OCI-M1 (cell line): ENCODE measurements at places on chromosomes 7 and 10.

DNA sequence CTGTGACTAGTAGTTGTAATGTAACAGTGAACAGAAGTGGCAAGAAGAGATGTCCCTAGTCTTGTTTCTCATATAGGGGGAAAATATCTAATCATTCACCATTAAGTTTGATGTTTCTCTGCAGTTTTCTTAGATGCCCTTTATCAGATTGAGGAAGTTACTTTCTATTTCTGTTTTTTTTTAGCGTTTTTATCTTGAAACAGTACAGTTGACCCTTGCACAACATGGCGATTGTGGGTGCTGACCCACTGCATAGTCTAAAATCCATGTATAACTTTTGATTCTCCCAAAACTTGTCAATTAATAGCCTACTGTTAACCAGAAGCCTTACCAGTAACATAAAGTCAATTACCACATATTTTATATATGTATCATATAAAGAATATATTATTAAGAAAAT is 192.0 kb downstream of the ADK start:
- peak; percentile 50 for DNase-seq

GRCh38 chr7:70325509-70326101 is 727.3 kb downstream of the AUTS2 start:
- DNase-seq, result no peak

- no peak for DNase-seq
Observed at GRCh38 chr7:90474284-90475210, 5.1 kb downstream of the PTTG1IP2 start.

- no peak for DNase-seq
Observed at GRCh38 chr7:135389971-135390370, 119.9 kb downstream of the CNOT4 start.

- no peak for DNase-seq
Observed at GRCh38 chr7:70608229-70608628, 523.7 kb upstream of the GALNT17 start.

DNA sequence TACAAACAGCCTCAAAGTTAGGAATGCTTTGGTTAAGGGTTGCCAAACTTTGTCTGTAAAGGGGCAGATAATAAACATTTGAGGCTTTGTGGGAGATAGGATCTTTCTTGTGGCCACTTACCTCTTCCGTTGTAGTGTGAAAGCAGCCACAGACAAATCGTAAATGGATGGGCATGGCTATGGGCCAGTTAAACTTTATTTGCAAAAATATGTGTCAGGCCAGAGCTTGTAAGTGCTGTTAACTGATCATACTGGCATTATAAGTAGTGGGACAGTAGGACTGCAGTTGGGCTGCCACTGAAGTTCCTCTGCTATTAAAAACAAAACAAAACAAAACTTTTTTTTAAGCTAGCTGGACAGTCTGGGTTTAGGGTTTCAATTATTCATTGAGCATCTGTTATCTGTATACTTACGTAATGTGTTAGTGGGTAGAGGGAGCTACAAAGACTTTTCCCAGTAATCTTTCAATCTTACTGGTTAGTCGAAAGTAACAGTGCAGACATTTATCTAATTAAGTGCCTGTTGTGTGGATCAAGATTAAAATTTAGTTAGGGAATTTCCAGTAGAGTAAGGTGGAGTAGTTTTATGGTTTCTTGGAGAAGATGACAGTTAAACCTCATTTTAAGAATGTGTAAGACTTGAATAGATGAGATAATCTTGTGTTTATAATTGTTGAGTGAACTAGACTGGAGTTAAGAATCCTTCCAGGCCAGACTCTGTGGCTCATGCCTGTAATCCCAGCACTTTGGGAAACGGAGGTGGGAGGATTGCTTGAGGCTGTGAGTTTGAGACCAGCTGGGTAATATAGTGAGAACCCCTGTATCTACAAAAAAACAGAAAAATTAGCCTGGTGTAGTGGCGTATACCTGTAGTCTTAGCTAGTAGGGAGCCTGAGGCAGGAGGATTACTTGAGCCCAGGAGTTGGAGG is 100.1 kb downstream of the BTRC start:
- peak; percentile 100 for DNase-seq

- no peak for DNase-seq
Observed at GRCh38 chr10:69457771-69458237, 6.5 kb downstream of the TSPAN15 start.

DNA sequence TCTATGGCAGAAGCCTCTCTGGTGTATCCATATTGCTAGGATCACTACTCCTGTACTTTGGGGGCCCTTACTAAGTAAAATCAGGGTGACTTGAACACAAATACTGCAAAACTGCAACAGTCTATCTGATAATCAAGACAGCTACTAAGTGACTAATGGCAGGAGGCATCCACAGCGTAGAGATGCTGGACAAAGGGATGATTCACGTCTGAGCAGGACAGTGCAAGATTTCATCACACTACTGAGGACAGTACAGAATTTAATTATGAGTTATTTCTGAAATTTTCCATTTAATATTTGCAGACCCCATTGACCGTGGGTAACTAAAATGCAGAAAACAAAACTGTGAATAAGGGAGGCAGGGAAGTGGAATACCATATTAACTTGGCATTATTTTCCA is 10.4 kb downstream of the CUL2 start:
- DNase-seq, result no peak

GRCh38 chr10:79203833-79204232 is 135.1 kb downstream of the ZMIZ1 start:
- no peak for DNase-seq

DNA sequence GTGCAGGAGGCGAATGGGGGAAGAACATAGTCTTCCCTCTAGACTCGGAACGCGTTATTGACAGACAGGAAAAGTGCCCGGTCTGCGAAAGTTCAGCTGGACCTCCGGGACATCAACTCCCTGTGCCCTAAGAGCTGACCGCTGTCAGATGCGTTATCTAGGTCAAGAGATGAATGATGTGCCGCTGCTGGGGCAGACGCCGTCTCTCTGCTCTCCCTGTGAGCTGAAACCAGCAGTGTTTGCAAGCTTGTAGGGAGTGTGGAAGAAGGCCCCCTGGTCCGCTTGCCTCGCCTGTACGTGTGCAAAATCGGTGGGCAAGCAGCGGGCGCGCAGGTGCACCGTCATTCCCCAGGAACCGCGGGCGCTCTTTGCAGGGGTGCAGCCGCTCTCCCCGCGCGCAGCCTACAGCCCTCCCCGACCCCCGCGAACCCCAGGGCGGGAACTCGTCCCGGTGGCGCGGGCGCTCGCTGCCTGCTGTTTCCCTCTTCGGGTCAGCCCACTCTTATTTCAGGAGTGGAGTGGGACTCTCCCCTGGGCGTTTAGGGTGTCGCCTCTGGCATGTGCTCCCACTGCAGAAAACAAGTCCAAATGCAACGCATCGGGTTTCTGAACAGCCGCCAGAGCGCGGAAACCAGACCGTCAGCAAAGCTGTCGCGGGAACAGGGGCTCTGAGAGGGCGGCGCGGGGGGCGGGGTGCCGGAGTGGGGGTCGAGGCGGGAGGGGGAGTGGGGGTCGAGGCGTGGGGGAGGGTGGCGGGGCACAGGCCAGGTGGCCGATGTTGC is 1.8 kb upstream of the PFKFB3 start:
- DNase-seq, result peak; percentile 53

DNA sequence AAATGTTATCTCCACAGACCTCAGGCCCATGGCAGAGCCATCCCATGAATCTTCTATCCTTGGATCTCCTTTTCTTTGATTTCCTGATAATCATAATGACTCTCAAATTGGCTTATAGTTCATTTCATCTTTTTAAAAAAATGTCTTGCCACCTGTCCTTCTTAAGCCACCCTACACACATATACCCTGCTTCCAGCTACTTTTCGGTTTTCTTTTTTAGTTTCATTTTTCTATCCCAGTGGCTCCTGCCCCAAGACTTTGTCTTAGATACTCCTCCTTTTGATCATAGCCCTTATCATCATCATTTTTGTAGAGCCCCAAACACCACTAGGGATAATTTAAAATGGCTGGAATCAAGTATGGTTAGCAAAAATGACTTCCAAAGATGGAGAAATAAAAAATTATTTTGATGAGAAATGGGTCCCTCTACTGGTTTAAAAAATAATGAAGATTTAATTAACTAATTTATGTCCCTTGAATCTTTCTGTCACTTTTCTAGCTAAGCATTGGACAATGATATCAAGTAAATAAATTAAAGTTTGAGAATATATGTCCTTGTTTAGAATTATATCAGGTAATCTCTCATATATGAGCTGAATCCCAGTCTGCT is 277.3 kb upstream of the SEMA3D start:
- peak; percentile 75 for DNase-seq

- DNase-seq, result no peak
Observed at GRCh38 chr10:129977794-129978193, 13.7 kb upstream of the EBF3 start.

DNA sequence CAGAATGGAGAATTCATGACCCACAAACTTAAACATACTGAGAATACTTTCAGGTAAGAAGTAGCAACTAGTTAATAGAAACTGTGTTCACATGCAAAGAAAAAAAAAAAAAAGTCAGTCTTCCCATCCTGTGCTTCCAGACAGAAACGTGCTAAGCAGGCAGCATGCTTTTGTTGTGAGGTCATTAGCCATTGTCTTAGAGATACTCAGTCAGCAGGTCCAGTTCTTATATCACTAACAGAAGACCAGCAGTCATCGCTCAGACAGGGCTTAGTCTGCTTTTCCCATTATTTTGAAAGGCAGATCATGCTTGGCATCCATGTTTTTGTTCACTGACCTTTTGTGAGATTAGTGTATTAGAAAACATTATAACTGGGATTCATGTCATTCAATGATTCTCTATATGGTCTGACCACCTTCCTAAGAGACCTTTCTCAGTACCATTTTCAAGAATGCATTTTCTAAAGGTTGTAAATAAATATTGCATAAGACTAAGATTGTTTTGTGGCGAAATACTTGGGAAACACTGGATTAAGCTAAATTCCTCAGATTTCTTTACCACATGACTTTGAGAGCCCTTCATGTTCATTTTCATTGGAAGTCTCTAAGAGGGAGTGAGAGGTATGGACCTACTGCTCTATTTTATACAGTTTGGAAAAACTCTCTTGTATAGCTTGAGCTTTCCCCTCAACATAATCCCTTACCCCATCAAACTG is 45.0 kb upstream of the AGBL3 start:
- no peak for DNase-seq

DNA sequence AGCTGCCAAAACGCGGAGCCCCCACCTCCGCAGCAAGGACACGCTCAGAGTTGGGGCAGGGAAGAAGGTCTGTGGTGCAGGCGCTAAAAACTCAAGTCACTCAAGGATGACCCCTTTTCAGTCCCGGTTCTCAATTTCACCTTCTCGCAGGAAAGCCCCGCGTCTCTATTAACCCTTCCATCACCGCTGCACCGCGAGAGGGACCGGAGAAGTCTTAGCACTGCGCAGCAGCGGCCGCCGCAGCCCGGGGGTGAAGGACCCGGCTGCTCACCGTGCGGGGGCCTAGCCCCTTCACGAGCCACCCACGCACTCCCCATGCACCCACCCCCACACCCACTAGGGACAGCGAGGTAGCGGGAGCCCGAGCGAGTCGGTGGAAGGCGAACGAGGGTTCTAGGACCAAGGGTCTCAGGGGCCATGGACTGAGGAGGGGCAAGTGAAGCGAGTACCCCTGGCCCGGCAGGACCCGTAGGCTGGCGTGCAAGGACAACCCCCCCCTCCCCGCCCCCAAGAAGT is 162.9 kb downstream of the SH3PXD2A start:
- no peak for DNase-seq

DNA sequence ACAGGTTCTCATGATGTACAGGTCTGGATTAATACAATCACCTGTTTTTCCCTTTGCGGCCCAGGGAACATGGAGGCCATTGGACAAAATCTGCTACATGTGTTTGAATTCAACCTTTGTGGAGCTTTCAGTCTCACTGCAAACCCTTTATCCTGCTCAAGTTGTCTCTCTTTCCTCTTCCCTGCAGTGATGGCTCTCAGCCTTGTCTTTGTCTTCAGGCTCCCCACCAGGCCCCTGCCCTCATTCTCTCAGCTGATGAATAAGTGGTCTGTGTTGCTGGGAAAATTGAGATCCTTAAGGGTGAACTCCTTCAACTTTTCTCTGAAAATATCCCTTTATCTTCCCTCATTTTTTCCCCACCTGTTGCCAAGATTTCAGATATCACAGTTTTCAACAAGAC is 791.2 kb downstream of the GRID1 start:
- DNase-seq, result no peak

DNA sequence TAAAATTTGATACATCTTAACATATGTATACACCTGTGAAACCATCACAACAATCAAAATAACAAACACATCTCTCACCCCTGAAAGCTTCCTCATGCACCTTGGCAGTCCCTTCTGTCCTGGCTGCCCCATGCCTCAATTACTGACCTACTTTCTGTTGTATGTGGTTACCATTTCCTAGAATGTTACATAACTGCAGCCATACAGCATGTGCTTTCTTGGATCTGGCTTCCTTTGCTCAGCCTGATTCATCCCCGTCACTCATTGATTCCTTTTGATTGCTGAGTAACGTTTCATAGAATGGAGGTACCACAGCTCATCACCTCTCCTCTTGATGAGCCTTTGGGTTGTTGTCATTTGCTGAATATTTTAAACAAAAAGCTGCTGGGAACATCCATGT is 165.3 kb downstream of the CELF2 start:
- DNase-seq, result peak; percentile 78

- DNase-seq, result no peak
Observed at GRCh38 chr10:4643471-4643870, 182.5 kb upstream of the AKR1E2 start.

DNA sequence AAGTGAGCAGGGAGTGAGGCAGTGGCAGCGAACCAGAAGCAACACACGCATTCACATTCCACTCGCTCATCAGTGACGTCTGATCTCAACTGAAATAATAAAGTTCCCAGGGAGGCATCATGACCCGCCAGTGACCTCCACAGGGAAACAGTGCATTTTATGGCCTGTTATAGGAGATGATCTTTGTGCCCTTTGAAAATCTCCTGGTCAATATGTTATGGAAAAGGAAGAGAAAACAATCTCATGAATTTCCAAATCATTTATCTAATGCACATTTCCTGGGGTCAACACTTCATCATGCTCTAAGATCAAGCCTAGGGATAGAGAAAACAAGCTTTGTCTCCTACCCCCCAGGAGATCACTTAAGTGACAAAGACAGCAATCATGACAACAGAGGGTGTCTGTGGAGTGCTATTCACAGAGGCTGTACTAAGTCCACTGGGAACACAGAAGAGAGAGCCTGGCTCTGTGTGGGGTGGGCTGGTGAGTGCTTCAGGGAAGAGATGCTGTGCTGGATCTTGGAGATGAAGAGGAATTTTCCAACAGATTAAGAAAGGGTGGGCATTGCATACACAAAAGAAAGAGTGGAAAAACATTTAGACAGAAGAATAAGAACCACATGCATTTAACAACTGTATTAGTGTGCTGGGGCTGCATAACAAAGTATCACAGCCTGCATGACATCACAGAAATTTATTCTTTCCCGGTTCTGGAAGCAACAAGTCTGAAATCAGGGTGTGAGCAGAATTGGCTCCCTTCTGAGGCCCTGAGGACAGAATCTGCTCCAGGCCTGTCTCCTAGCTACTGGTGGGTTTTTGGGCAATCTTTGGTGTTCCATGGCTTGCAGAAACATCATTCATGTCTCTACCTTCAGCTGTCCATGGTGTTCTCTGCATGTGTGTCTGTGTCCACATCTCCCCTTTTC is 613.9 kb upstream of the IGFBP3 start:
- DNase-seq, result no peak
